ENCODE measurements at places on chromosomes 11 and 22.
A peak's percentile ranks its signal among the peaks of the same experiment; 100 is the strongest.

- no peak for DNase-seq
Measured at GRCh38 chr11:66851239-66851596, 5.6 kb upstream of the LRFN4 start.

GRCh38 chr11:96155627-96156378 is 187.2 kb downstream of the MAML2 start:
- peak; percentile 88 for DNase-seq

- DNase-seq, result no peak
Measured at GRCh38 chr11:64750361-64751054, 6.6 kb upstream of the RASGRP2 start.

DNA sequence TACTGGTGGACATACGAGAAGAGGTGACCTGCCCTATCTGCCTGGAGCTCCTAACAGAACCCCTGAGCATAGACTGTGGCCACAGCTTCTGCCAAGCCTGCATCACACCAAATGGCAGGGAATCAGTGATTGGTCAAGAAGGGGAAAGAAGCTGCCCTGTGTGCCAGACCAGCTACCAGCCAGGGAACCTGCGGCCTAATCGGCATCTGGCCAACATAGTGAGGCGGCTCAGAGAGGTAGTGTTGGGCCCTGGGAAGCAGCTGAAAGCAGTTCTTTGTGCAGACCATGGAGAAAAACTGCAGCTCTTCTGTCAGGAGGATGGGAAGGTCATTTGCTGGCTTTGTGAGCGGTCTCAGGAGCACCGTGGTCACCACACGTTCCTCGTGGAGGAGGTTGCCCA is 6.9 kb downstream of the TRIM6 start:
- no peak for DNase-seq

GRCh38 chr22:39230261-39231196 is 14.3 kb downstream of the PDGFB start:
- DNase-seq, result no peak

DNA sequence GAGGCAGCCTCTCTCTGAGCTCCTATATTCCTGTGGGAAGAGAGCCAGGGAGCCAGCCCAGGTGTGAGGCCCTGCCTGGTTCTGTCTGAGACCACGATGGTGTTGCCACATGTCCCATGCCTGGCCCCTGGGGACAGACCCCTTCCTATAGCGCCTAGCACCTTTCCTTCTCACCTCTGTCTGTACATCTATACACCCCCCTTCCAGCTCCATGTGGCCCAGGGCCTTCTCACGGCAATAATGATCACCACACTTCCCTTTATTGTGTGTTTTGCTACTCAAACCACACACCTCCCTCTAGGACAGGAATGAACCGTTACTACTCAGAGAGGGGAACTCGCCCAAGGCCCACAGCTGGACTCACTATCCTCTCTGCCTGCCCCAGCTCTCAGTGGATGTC is 12.8 kb downstream of the CD82 start:
- no peak for DNase-seq

GRCh38 chr11:101759771-101760450 is 154.9 kb upstream of the CEP126 start:
- DNase-seq, result no peak

- DNase-seq, result no peak
Measured at GRCh38 chr22:49186762-49187161, 640.9 kb downstream of the BRD1 start.

DNA sequence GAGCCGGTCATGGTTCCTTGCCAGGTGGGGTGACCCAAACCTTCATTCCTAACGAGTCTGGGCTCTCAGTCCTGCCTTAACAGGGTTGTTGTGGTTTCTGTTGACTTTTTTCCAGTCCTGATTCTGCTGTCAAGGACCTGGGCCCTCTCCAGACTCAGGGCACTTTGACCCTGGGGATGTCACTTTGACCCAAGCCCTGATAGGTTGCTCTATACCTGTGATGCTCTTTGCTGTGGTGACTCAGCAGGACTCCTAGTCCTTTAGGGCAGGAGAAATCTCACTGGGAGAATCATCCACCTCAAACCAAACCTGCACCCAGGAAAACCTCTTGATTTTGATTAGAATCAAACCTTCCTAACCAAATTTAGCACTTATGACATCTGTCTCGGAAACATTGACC is 20.5 kb upstream of the MPPED1 start:
- DNase-seq, result no peak

DNA sequence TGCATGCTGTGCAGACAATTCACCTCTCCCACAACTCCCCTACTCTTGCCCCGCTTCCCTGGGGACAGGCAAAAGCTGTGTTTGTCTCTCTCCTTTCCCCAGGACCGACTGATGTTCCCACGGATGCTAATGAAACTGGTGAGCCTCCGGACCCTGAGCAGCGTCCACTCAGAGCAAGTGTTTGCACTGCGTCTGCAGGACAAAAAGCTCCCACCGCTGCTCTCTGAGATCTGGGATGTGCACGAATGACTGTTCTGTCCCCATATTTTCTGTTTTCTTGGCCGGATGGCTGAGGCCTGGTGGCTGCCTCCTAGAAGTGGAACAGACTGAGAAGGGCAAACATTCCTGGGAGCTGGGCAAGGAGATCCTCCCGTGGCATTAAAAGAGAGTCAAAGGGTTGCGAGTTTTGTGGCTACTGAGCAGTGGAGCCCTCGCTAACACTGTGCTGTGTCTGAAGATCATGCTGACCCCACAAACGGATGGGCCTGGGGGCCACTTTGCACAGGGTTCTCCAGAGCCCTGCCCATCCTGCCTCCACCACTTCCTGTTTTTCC is 1.4 kb upstream of the MADD start:
- DNase-seq, result peak; percentile 8

DNA sequence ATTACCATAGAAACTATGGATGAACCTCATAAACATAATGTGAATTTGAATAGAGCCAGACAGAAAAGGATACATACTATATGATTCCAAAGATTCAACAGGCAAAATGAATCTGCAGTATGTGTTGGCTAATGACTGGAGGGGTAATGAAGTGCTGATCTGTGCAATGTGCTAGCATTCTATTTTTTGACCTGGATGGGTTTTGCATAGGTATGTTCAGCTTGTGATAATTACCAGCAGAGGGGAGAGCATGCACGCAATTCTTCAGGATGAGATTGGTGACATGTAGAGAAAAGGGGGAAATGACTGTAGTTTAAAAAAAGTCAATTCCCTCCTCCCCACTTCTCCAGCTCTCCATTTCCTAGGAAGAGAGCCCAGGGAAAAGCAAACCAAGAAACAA is 618 bp upstream of the CCDC81 start:
- DNase-seq, result no peak

- DNase-seq, result no peak
Measured at GRCh38 chr22:24389680-24390079, 37.7 kb upstream of the ADORA2A start.

DNA sequence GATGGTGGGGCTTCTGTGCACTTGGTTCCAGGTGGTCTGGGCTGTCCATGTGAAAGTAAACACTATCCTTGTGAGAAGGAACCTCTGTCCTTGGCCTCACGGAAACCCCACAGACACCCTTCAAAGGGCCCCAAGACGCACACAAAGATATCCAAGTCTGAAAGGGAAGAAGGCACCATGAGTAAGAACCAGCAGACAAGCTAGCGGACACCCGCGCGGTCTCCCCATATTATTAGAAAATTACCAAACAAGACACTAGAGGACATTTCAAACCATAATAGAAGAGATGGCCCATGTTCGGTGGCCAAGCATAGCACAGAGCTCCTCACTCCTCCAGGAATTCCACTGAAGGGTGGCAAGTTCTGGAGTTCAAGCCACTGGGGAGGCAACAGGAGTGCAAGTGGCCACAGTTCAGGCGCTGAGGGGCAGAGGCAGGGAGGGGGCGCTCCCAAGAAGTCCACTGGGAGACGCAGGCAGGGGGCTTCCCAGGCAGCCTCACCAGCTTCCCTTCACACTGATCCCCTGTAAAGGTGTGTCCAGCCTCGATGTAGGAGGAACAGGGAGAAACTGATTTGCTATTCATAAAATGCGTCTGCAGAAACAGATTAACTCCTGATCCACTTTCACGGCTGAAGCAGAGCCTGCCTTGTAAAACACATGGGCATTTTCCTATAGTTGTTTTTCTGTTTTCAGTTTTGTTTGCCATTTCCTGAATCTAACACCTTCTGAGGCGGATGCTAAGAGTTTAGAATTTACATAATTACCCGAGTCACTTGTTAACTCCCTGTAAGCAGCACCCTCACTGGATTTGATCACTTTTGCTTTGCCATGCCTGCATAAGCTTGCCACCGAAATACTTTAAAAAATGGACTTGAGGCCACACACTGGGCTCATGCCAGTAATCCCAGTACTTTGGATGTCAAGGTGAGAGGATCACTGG is 9.1 kb upstream of the PPARA start:
- DNase-seq, result no peak

DNA sequence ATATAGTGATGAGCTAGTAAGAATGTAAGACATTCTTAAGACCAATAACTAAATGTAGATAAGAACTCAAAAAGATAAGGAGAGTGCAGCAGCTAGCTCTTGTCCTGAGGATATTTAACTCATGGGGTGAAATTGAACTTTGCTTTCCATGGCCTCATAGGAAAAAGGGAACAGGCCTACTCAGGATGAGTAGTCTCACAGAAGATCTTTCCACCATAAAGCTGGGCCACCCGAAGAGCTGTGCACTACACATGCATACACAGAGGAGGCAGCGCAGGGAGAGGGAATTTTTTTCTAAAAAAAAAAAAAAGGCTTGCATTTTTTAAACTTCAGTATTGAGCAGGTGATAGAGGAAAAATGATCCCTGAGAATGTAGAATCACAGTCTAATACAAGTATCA is 59.9 kb upstream of the CFAP300 start:
- DNase-seq, result no peak

GRCh38 chr22:30754971-30755758 is 60.5 kb downstream of the OSBP2 start:
- DNase-seq, result peak; percentile 63

Data from stimulated activated naive CD8-positive, alpha-beta T cell treated with anti-CD3 and anti-CD28 coated beads, Interleukin-15, amount 100 ng/mL, for 72 hours (primary cell).